Dermis microvascular lymphatic vessel endothelial cell (primary cell): ENCODE measurements at places on chromosomes 11 and 22. TPM values are rescaled to one million over a fixed set of nuclear protein-coding genes. Genes with fewer than 3 reads are reported as not detected.

ZNF202 gene
- 3.6 and 5.4 TPM in 2 replicates for total RNA-seq

ANO9 gene
- 1.4 and 2.7 TPM in 2 replicates for total RNA-seq

C11orf87 gene
- total RNA-seq, result not detected in 2 replicates

ANO1 gene
- total RNA-seq, result not detected in 2 replicates

OR8G1 gene
- total RNA-seq, result under 0.01 TPM in 1 of 2 replicates, not detected in the other

CCT8L2 gene
- total RNA-seq, result not detected in 2 replicates

CDK2AP2 gene
- total RNA-seq, result 15.3 and 18.7 TPM in 2 replicates

RBM4 gene
- total RNA-seq, result 122 and 162 TPM in 2 replicates

NPTXR gene
- total RNA-seq, result 0.13 TPM in 2 replicates
